ENCODE measurements at places on chromosomes 1 and 21. TPM values are rescaled to one million over a fixed set of nuclear protein-coding genes. Genes with fewer than 3 reads are reported as not detected.
A peak's percentile ranks its signal among the peaks of the same experiment; 100 is the strongest.

DNA sequence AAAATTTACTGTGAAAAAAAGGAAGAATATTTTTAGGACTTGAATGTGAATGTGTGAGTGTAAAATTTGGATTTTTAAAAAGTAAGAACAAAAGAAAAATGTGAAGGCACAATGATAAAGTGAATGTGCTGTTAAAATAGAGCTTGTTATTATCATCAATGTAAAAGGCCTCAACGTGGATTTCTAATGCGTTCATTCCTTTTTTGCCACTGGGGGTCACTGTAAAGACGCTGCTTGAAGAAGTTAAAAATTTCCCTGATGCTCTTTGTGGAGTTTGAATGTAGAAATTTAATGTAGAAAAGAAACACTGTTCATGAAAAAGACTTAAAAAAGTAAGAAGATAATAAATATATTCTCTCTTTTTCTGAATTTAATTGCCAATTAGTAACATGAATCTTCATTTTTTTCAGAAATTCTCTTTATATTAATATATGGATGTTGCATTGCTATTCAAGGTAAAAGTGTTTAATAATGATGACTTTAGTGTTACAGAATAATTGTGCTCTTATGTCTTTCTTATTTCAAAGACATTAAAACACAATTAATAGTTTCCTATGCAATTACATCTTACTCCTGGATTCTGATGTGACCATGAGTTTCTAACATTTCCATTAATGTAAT is 161.5 kb downstream of the DNM3 start:
- peak; percentile 68 for DNase-seq

DNA sequence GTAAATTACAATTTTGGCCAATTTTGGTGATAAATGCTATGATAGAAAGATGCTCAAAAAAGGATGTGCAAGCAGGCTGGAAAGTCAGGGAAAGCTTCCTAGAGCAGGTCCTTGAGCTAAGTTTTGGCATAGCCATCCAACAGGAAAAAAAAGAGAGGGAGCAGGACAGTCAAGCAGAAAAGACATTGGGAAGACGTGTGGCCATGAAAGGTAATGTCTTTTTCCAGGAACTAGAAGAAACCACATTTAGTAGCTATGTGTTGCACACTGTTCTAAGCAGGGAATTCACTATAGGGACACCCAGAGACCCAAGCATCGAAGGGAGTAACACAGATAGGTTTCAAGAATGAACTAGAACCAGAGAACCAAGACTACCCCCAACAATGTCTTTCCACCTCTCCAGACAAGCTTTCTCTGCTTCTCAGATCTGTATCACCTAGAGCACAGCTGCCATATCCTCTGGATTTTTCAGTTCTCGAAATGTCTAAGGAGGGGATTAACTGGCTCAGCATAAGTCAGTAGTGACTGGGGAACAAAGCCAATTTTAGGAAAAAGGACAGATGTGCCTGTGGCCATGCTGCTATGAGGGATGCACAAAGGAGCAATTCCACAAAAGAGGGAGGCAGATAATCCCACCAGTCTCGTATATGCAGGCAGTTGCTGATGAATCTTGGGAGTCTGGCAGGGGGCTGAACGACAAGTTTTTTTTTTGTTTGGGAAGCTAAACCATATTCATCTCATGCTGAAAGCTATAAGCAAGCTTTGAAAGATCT is 97.1 kb upstream of the DAB1 start:
- DNase-seq = no peak

GRCh38 chr1:201772178-201772577 is 56.8 kb upstream of the IPO9 start:
- no peak for DNase-seq

DNA sequence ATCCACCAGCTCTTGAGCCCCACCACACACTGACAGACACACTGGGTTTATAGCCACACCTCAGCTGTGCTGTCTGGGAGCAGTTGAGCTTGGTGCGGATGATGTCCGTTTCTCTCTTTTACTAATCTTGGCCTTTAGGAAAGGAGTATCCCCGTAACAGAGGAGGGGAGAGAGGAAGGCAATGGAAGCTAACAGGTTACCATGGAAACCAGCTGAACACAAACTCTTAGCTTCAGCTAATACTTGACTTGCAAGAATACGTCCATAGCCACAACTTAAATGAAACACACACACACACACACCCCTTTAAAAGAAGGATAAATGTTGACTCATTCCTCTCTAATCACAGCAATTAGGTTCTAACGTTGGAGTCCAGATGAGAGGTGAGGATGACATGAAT is 28.0 kb upstream of the LRRN2 start:
- DNase-seq = no peak

DNA sequence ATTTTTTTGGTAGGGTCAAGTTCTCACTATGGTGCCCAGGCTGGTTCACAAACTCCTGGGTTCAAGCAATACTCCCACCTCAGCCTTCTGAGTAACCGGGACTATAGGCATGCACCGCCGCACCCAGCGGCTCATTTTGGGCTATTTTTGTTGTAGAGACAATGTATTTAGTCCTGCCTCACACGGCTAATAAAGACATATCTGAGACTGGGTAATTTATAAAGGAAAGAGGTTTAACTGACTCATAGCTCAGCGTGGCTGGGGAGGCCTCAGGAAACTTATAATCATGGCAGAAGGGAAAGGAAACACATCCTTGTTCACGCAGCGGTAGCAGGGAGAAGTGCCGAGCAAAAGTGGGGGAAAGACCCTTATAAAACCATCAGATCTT is 4.2 kb downstream of the CELA2A start:
- peak; percentile 63 for DNase-seq

DNA sequence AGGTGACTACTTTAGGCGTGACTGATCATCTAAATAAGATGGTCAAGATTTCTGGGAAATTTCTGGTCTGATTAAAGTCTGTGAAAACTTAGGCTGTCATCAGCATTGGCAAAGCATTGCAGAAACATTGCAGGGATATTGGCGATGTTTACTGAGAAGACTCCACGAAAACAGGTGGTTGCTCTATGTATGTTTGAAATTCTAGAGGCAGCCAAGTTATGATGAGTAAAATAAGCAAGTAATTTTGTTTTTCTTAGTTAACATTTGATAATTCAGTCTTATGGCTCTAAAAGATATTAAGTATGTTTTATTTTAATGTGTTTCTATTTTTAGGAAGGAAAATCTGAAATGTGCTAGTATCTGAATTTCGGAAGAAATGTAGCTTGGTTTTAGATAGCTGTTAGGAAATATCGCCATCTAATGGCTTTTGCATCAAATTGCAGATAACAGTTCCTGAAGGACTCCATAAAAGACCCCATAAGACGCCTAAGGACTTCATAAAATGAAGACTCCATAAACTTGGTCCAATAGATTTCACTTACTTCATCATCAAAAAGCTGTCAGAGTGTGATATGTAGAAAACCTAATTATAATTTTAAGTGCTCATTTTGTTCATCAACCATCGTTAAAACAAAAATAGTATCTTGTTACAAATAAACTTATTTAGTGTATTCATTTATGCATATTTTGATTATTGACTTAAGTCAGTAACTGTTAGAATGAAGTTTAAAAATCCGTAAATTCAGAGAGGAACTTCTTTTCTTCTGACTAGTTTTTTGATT is 344.6 kb downstream of the RYR2 start:
- DNase-seq = peak; percentile 11

DNA sequence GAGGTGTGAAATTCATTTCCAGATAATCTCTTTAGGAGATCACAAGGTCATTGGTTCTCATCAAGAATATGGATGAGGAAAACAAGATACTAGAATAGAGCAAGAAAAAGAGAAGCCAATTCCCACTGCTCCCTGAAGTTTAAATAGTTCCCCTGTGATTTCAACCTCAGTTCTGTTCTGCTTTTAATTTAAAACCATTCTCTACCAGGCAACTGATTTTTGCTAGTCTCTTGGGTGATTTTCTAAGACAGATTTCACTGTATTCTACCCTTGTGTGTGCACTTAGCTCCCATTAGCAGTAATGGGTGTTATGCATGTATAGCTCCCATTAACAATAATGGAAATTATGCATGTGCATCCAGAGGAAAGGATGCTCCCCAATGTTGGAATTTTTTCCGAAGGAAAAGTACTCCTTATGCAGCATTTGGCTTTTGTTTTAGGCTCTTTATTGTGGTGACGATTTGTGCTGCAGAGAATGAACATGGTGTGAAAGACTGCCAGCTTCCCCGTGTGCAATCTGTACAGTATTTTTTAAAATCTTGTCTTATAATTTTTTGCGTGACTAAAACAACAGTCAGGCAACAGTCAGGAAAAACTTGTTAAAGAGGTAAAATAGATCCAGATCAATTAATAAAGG is 144.0 kb upstream of the ZRANB2 start:
- DNase-seq = no peak

GRCh38 chr1:88979054-88979748 is 13.2 kb downstream of the KYAT3 start:
- DNase-seq = peak; percentile 81

GRCh38 chr1:21638531-21639341 is 30.4 kb downstream of the RAP1GAP start:
- DNase-seq = peak; percentile 96

- no peak for DNase-seq
Observed at GRCh38 chr1:21325231-21325718, 35.0 kb upstream of the ECE1 start.

- DNase-seq = no peak
Observed at GRCh38 chr1:53336146-53336545, 8.3 kb upstream of the LRP8 start.

FAM177B gene
- not detected for total RNA-seq

MRPS21 gene
- total RNA-seq = 49.3 TPM

Measured in M059J (cell line).